ENCODE measurements at places on chromosomes 16 and 17. TPM values are rescaled to one million over a fixed set of nuclear protein-coding genes. Genes with fewer than 3 reads are reported as not detected.

The NFATC2IP gene
- total RNA-seq = 33.6 TPM

The ABCA6 gene
- total RNA-seq = 24.3 TPM

The TCAP gene
- 1.6 TPM for total RNA-seq

The CES4A gene
- total RNA-seq = 13.0 TPM

The GCGR gene
- not detected for total RNA-seq

The KRTAP2-2 gene
- not detected for total RNA-seq

The GLIS2 gene
- 5.5 TPM for total RNA-seq

The GFAP gene
- 2.0 TPM for total RNA-seq

The NECAB2 gene
- total RNA-seq = not detected

The NAGLU gene
- total RNA-seq = 90.6 TPM

- no peak for DNase-seq
These were observed 38.8 kb upstream of the PVALEF start for GRCh38 chr17:81126281-81127132.

GRCh38 chr17:152860-153420, 15.6 kb downstream of the SCGB1C2 start:
- no peak for DNase-seq

DNA sequence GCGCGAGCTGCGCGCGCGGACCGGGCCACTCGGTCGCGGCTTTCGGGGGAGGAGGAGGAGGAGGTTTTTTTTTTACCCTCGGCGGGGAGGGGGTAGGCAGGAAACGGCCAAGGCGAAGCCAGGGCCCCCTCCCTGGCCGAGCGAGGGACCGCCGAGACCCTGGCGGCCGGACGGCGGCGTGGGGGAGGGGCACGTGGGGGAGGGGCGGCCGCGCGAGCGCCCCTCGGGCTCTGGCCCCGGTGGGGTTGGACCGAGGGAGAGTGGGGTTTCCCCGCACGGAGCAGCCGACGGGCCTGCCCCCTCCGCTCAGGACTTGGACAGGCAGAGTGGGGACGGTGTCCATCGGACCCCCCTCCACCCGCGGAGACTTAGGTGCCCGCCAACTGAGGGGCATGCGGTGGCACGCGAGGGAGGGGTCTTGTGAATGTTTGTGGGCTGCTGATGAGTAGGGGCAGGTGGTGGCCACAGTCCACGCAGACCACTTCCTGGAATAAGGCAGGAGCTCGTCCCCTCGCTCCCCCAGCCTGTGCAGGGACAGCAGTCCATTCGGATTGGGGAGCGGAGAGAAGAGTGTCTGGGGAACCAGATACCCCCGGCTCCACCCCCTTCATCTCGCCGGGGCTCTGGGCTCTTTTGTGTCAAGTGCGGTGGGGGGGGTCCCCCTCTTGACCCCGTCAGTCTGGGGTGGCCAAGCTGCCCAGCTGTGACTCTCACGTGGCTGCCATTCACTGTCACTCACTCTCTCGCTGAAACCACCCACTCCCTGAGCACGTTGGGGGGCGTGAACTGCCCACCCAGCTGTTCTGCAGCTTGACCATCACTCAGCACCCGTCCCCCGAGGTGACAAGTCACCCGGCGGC, 3.0 kb upstream of the CHD3 start:
- peak; percentile 66 for DNase-seq

DNA sequence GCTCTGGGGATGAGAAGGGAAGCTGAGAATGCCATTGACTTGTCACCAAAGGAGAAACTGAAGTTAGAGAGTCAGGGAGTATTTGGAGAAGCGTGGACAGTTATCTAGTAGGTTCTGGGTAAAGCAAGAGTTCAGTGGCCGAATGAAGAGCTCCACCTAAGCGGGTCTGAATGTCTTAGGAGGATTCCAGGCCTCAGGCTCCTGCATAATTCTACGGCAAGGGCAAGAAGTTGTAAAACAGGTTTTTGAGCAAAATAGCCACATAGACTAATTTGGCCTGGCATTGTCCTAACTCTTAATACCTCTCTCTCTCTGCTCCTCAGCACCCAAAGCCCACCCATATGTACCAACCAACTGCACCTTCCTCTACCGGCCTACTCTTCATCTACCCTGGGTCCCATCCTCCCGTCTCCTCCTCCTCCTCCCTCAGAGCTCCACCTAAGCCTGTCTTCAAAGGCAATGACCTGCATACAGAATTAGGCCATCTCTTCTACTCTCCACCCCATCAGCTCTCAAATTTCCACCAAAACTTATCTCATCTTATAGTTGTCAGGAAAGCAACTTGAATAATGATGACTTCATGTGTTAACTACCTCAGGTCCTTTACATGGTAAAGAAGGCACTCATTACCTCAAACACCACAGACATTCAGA, 42.0 kb upstream of the KCNJ2 start:
- peak; percentile 21 for DNase-seq

DNA sequence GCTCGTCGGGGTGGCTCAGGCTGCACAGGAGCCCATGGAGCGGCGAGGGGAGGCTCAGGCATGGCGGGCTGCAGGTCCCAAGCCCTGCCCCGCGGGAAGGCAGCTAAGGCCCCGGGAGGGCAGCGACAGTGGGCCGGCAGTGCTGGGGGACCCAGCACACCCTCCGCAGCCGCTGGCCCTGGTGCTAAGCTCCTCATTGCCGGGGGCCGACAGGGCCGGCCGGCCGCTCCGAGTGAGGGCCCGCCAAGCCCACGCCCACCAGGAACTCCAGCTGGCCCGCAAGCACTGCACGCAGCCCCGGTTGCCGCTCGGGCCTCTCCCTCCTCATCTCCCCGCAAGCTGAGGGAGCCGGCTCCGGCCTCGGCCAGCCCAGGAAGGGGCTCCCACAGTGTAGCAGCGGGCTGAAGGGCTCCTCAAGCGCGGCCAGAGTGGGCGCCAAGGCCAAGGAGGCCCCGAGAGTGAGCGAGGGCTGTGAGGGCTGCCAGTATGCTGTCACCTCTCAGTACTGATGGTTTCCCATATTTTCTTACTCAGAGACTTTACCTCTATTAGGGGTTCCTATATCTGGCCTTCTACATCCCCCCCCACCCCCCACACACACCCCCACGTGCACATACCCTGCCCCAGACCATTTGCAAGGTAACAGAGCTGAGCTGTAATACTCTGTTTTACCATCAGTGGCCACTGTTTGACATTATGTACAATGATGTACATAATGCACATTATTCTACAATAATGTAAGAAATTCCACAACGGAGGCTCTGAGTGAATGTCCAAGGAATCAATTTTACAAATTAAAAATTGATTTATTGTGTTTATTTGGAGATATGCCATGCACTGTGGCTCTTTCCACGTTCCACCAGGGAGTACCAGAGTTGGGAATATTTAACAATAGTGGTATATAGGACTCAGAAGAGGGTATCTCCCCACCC, 3.7 kb upstream of the VAT1L start:
- no peak for DNase-seq

DNA sequence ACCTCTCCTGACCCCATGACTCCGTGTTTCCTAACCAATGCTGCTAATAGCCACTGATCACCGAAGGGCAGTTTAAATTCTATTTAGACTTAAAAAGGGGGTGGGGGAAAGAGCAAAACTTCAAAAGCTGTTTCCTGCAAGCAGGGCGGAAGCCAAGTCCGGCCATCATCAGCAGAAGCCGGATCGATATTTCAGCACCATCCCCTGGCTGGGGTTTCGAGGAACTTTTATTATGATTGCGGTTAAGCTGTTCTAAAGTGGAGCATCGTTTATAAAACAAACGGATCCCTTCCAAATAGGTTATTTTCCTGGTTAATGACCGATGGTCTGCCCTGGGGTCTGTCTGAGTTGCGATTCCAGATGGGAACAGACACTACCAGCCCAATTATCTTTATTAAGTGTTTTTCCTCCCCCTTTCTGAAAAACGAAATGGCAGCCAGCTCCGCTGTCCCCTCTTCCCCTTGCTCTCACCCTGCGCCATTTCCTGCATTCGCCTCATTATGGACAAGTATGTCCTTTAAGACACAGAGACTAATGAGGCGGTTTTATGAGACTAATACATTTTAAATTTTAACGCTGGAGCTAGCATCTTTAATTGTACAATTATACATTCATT, 76.1 kb upstream of the IRX3 start:
- no peak for DNase-seq

- no peak for DNase-seq
These were observed 18.3 kb downstream of the DCAF7 start for GRCh38 chr17:63568563-63568962.

DNA sequence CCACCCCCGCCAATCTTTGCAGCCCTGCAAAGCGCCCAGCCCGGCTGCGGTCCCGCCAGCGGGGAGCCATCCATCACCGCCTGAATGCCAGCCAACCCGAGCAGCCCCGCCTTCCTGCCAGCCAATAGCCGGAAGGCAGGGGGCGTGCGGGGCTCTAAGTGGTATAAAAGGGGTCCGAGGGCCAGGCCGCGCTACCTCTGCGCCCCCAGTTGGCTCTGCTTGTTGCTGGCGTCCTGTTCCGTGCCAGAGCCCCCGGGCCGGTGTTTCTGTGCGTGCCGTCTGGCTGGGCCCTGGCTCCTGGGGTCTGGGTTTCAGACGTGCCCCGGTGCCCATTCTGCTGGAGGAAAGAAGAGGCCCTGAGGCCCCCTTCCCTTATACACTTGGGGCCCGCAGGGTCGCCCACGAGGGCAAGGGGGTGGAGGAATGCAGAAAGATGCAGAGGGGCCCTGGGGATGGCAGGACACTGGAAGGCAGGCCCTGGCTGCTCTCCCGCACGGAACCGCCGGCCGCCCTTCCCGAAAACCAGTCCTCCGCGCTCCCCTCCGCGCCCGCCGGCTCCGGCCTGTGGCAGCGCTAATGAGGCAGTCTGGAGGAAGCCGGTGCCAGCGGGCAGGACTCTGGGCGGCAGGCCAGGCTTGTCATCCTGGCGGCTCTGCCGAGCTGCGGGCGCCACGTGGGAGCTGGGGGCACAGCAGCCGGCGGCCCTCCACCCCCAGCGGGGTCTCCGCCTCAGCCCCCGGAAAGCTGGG, 14.0 kb downstream of the COPZ2 start:
- peak; percentile 96 for DNase-seq

GRCh38 chr17:55377671-55378275, 43.9 kb downstream of the MMD start:
- no peak for DNase-seq

DNA sequence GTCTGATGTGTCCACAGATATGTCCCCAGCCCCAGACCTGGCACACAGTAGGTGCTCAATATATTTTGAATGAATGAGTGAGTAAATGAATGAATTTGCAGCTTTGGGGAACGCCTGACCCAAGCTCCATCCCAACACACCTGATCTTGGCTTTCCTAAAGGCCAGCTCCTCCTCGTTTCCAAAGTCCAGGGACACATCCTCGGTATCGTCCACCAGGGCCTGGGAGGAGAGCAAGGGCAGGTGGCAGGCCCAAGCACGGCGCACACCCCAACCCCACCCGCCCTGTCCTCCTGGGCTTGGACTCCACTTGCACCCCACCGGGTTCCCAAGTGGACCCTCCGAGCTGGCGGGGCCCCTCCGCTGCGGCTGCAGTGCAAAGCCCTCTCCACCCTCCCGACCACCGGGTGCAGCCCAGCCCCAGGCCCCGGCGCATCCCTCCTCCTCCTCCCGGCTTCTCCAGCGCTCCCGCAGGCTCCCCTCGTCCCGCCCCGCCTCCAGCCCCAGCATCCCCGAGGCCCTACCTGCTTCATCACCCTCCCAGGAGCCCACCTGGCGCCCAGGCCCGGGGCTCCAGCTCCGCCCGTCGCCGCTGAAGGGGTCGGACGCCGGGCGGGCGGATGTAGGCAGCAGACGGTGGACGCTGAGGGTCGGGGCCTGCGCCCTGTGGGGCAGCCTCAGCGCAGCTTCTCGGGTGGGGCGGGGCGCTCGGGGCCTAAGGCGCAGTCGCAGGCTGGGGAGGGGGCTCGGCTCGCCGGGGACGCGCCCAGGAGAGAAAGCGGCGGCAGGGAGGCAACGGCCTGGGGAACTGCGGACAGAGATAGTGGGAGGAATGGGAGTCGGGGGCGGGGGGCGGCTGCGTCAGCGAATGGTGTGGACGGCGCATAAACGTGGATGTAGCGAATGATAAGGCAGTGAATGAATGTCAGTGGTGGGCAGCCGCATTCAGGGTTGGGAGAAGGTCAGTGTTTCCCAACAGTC, at the start of gene TVP23A:
Gene TVP23A (minus strand): TSS at position 832 of the 979 bp plus-strand sequence. CDS start 301 bp downstream, at position 531.
- DNase-seq = no peak

GRCh38 chr16:23124315-23124714, 24.9 kb downstream of the USP31 start:
- DNase-seq = no peak

GRCh38 chr16:19073863-19074262, 6.4 kb downstream of the COQ7 start:
- DNase-seq = no peak

GRCh38 chr16:67403976-67404555, 10.8 kb upstream of the TPPP3 start:
- no peak for DNase-seq

DNA sequence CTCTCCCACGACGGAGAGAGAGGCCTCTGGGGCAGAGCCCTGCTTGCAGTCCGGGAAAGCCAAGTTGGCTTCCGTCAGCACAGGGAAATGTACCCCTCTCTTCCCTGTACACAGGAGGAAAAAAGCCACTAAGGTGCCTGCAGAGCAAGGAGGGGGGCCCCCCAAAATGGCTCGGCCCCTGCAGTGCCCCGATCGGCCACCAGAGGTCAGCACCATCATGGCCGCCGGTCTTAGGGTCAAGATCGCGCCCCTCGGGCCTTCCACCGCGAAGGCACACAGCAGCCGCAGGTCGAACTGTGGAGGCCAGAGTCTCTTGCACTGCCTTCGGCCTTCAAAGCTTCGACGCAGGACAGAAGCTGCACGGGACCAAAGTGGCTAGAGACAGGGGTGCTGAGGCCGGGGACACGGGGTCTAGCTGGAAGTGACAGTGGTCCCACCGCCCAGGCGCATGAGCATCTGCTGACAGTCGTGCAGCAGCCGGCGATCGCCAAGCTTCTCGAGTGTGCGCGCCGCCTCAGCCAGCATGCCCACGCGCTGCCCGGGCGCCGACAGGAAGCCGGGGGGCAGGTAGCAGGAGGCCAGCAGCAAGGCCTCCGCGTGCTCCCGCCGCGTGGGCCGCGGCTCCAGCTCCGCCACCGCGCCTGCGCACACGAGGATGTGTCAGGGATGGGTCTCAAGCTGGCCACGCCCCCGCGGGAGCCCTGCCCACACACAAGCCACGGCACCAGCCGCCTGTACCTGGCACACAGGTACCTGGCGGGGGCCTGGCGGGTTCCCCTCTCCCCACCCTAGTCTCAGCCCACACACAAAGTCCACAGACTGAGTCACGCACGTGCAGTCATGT, 24.4 kb downstream of the SREBF1 start:
- peak; percentile 72 for DNase-seq

GRCh38 chr17:37483311-37484039, 6.2 kb upstream of the DUSP14 start:
- DNase-seq = no peak

DNA sequence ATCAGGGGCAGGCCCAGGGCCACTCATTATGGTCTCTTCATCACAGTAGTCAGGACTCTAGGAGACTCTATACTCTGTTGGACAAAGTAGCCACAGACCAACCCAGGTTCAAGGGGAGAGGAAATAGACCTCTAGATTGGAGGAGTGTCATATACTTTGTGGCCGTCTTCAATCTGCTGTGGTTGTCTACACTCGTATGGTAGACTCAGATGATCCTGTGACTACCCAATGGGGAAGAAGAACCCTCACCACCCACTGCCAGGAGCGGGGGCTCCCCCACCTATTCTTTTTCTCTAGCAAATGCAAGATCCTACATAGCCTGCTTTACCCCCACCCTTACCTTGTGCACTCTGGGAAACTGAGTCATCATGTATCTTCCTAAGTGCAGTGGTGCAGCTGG, 80.5 kb downstream of the KSR1 start:
- no peak for DNase-seq

All from thyroid gland (tissue), 4 donors.